ENCODE measurements at places on chromosomes 7 and 10.

- DNase-seq: no peak
These were observed 117.6 kb downstream of the TCERG1L start for GRCh38 chr10:131193923-131194322.

GRCh38 chr7:17769918-17770317 lies 170.4 kb downstream of the SNX13 start:
- DNase-seq: peak; percentile 21

DNA sequence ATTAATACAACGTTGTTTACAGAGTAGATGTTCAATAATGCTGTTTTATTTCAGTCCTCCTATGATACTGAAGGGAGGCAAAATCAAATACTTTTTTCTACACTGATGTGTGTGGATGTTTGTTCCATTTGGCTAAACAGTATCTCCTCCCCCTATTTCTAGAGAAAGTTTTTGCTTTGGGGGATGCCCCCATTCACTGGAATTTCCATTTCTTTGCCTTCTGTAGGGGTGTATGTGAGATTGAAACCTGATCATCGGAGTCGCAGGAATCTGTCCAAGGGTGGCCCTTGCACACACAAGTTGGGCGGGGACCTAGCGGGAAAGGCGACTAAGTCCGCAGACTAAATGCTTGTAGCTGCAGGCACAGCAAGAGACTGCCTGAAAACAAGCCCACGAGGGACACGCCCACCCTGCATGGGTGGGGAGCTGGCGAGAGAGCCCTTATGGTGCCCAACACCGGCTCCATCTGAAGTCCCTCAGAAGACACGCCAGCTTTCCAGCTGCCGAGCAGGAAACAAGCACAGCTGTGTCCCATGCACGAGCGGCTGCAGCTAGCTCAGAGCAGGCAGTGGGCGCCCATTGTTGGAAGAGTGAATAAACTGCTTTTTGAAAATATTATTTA lies 58.0 kb downstream of the ESYT2 start:
- DNase-seq: no peak

GRCh38 chr10:123704812-123705211 lies 38.7 kb downstream of the GPR26 start:
- DNase-seq: no peak

- DNase-seq: no peak
These were observed 161.4 kb upstream of the MDFIC start for GRCh38 chr7:114760477-114760876.

- no peak for DNase-seq
These were observed 47.2 kb downstream of the PWWP2B start for GRCh38 chr10:132443983-132444876.

Data from effector CD4-positive, alpha-beta T cell (primary cell).